ENCODE measurements at places on chromosomes 1 and 21. TPM values are rescaled to one million over a fixed set of nuclear protein-coding genes. Genes with fewer than 3 reads are reported as not detected.

Gene CTSE
- total RNA-seq, result not detected

DNA sequence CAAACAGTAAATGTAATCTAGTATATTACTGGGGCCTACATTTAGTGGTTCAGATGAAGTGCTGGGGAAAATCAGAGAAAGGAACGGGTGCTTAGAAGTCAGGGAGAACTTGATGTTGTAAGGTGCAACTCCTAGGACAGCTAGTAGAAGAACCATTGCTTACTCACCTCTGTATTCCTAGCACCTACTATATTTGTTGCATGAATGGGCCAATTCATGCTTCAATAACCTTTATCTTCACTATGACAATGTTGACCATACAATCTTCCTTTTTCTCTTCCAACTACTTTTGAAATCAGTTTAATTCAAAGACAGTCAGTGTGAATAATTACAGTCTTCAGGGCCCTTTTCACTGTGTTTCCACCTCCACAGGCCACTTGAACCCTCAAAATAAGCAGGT is 125.0 kb upstream of the DMRTA2 start:
- H3K36me3 ChIP-seq, result no peaks in the 10 kb centered on the region
- H3K27ac ChIP-seq, result no peak overlapping the region
- H3K27me3 ChIP-seq, result no peaks in the 10 kb centered on the region
- no peaks in the 10 kb centered on the region for H3K4me1 ChIP-seq

- peaks cover 5% of the 10 kb centered on the region for H3K27me3 ChIP-seq
- no peaks in the 10 kb centered on the region for H3K36me3 ChIP-seq
- DNase-seq, result no peak
- peaks cover 13% of the 10 kb centered on the region for H3K4me1 ChIP-seq
Measured at GRCh38 chr1:168606096-168606495, 29.7 kb downstream of the XCL1 start.

GRCh38 chr1:17516303-17517214 is 22.9 kb upstream of the ARHGEF10L start:
- H3K4me3 ChIP-seq, result no peak overlapping the region
- DNase-seq, result no peak
- H3K36me3 ChIP-seq, result no peaks in the 10 kb centered on the region
- no peaks in the 10 kb centered on the region for H3K27me3 ChIP-seq
- H3K27ac ChIP-seq, result no peak overlapping the region

DNA sequence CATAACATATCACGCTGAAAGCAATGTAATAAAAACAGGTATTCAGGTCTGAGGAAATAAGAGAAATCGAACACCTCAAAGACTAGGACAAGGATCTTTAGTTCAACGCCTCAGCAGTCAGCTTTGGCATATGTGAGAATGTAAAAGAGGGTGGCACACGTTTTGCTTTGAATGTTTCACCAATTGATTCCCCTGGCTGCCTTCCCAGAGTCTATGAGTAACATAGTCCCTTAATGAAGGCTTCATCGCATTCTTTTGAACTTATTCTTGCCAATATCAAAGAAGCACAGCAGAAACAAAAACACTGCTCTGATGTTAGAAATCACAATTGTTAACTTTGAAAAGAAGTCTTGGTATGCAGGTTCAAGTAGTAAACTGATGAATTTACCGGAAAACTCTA is 764.8 kb downstream of the ADGRL2 start:
- H3K27me3 ChIP-seq, result no peaks in the 10 kb centered on the region
- DNase-seq, result no peak
- H3K36me3 ChIP-seq, result peaks cover 2% of the 10 kb centered on the region
- no peak overlapping the region for H3K27ac ChIP-seq

DNA sequence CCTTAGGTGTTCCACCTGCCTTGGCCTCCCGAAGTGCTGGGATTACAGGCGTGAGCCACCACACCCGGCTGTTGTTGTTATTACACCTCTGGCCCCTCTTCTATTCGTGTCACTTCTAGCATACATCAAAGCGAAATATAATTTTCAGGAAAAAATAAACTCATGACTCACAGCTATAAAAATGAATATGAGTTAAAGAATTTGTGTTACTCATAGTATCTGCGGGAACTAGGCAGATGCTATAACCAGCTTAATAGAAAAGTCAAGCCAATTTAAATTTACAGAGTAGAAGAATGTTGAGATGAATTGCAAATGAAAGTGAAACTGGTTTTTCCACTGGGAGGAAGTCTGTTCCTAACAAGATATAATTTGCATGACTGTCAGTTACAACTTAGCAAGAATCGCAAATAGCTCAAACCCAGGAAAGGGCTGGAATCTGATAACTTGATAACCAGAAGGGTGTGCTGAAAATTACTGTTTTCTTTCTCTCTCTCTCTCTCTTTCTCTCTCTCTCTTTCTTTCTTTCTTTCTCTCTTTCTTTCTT is 11.2 kb downstream of the OR2W3 start:
- H3K4me1 ChIP-seq, result no peaks in the 10 kb centered on the region
- peaks cover 4% of the 10 kb centered on the region for H3K36me3 ChIP-seq
- H3K27ac ChIP-seq, result no peak overlapping the region
- H3K4me3 ChIP-seq, result no peak overlapping the region

DNA sequence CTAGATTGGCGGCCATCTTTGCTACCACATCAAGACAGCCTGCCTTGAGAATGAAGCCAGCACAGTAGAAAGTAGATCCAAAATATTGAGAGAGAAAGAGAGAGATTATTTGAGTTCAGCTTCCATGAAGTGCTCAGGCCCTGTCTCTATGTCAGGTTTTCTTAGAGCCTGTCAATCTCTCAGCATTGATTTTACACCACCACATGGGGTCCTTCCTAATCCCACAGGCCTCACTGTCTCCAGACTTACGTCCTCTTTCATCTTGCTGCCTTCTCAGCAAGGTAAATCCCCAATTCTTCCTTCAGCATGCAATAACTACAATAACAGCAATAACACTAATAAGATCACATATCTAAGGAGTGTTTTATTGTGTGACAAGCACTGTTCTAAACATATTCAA is 21.0 kb downstream of the DYNLT5 start:
- H3K36me3 ChIP-seq, result no peaks in the 10 kb centered on the region
- no peaks in the 10 kb centered on the region for H3K4me1 ChIP-seq
- H3K27ac ChIP-seq, result no peak overlapping the region
- no peak for DNase-seq

Data from neural crest cell (in vitro differentiated cells).